Fibroblast of villous mesenchyme (primary cell): ENCODE measurements at places on chromosomes 2 and 18. TPM values are rescaled to one million over a fixed set of nuclear protein-coding genes. Genes with fewer than 3 reads are reported as not detected.

KCNE4 gene
- 13.4 and 18.4 TPM in 2 replicates for total RNA-seq

EIF5B gene
- total RNA-seq = 15.8 and 19.0 TPM in 2 replicates

SFT2D3 gene
- 4.7 and 5.8 TPM in 2 replicates for total RNA-seq

HDAC4 gene
- 19.6 and 20.3 TPM in 2 replicates for total RNA-seq

FSHR gene
- not detected in 2 replicates for total RNA-seq

DNA sequence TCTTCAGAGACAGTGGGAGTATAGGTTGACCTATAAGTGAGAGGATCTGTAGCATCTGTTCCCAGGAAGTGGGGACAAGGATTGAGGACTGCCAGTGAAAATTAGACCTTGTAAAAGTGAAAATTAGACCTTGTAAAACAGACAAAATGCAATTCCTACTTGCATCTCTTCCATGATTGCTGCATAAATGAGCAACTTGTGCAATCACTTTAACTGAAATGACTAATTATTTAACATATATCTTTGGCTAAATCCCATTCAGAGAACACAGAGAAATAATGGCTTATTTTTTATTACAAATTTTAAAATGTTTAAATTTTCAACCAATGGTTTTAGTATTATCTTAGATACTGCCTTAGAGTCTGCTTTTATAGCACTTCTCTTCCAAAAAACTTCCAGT is 67.2 kb upstream of the NABP1 start:
- no peak for DNase-seq

GRCh38 chr2:238427435-238428162 is 872 bp downstream of the ASB1 start:
- no peak for DNase-seq

GRCh38 chr2:192570788-192571187 is 376.1 kb upstream of the TMEFF2 start:
- DNase-seq = no peak

- DNase-seq = no peak
These were observed 91.9 kb upstream of the LRP1B start for GRCh38 chr2:142222715-142223114.

DNA sequence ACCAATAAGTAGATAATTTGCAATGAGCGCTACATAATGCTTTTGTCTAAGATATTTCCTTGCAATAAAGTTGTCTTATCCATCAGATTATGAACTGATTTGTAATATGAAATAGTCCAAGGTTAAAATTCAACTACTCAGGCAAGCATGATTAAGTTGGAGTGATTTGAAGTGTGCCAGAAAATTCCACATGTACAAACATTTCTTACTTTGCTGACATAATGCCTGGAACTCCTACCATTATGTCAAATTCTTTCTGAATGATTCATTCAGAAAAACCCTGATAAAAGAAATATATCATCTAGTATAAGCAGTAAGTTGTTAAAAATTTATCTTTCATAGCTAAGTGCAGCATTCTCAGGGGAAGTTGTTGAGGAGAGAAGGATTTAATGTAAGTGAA is 87.3 kb downstream of the CBLN2 start:
- peak; percentile 3 for DNase-seq
